Activated CD4-positive, alpha-beta memory T cell treated with anti-CD3 and anti-CD28 coated beads, Interleukin-2, amount 10 ng/mL, durations not matched to agents 7 days and 5 days (primary cell): ENCODE measurements at places on chromosomes 6 and 20. TPM values are rescaled to one million over a fixed set of nuclear protein-coding genes. Genes with fewer than 3 reads are reported as not detected.

Gene HRH3
- total RNA-seq, result not detected

Gene TTBK1
- total RNA-seq, result 0.30 TPM

Gene ACSS1
- 38.3 TPM for total RNA-seq

Gene SLC13A3
- not detected for total RNA-seq

Gene LY6G6D
- total RNA-seq, result not detected

Gene ZNF391
- 1.3 TPM for total RNA-seq

Gene NR2E1
- not detected for total RNA-seq

Gene VIP
- not detected for total RNA-seq

DNA sequence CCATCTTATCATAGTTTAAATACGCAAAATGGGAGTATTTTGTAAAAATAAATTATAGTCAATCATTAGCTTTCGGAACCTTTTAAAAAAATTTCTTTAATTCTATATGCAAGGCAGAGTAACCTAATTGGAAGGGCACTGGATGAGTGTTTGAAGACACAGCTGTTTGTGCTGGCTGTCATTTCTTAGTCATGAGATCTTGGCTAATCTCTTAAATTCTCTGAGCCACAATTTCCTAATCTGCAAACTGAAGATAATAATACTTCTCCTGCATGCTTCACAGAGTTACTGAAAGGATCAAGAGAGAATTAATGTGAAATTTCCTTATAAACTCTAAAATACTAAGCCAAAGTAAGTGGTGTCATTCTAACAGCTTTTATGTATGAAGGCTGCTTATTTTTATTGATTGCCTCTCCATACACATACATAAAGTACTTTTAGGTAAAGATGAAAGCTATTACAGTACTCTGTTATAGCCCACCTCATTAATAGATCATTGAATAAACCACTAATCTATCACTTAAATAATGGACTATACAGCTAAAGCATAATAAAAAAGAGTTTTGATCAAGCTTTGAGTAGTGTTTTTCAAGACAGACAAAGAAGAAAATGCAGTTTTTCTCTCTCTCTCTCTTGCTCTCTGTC lies 383.7 kb upstream of the IRAK1BP1 start:
- no peak overlapping the region for H3K4me3 ChIP-seq
- no peak for DNase-seq
- H3K4me1 ChIP-seq, result no peaks in the 10 kb centered on the region

DNA sequence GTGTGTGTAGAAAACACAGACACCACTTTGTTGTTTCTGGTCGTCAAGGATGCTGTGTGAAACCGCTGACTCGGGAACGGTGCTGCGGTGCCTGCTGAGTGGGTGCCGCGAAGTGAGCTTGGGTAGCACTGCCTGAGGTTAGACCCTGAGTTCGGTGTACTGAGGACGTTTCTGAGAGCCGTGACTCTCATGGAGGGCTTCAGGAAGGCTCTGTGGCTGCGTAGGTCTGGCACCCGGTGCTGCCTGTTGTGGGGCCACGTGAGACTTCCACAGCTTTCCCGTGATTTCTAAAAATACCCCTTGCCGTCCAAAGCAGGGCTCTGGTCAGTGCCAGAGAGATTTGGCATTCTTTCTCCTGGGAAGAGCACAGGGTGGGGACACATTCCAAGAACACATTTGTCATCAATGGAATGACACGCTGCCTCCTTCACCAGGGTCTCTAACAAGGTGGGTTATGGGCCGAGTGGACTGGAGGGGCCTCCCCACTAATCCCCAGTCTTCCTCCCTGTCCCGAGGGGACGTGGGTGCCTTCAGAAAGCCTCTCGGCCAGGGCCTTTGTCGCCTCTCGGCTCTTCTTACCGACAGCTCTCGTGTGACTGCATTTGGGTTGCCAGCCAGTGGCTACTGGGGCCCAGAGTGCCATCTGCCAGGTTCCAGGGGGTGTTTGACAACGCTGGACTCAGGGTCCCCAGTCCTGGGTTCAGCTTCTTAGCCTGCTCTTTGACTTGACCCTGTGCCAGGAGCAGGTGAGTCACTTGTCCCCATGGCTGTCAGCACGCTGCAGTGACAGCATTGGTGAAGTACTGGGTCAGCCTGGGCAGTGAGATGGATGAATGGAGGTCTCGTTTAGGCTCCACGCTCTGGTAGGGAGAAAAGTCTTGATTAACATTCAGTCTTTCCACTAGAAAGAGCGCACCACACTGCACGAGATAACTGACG lies 62.2 kb downstream of the SYNJ2 start:
- no peak overlapping the region for H3K27ac ChIP-seq
- H3K4me1 ChIP-seq, result peaks cover 54% of the 10 kb centered on the region
- no peaks in the 10 kb centered on the region for H3K27me3 ChIP-seq

- no peak for DNase-seq
- H3K27me3 ChIP-seq, result no peaks in the 10 kb centered on the region
- no peak overlapping the region for H3K4me3 ChIP-seq
These were observed 216.9 kb upstream of the ECI2 start for GRCh38 chr6:4352322-4352669.

GRCh38 chr6:39945626-39946025 lies 11.4 kb upstream of the MOCS1 start:
- no peaks in the 10 kb centered on the region for H3K36me3 ChIP-seq
- no peak overlapping the region for H3K4me3 ChIP-seq
- DNase-seq, result no peak
- no peak overlapping the region for H3K27ac ChIP-seq
- H3K4me1 ChIP-seq, result no peaks in the 10 kb centered on the region
- no peaks in the 10 kb centered on the region for H3K27me3 ChIP-seq

GRCh38 chr6:7413151-7413823 lies 23.7 kb downstream of the RIOK1 start:
- no peaks in the 10 kb centered on the region for H3K4me1 ChIP-seq
- H3K4me3 ChIP-seq, result no peak overlapping the region
- H3K36me3 ChIP-seq, result peaks cover 53% of the 10 kb centered on the region
- DNase-seq, result no peak
- no peaks in the 10 kb centered on the region for H3K27me3 ChIP-seq

DNA sequence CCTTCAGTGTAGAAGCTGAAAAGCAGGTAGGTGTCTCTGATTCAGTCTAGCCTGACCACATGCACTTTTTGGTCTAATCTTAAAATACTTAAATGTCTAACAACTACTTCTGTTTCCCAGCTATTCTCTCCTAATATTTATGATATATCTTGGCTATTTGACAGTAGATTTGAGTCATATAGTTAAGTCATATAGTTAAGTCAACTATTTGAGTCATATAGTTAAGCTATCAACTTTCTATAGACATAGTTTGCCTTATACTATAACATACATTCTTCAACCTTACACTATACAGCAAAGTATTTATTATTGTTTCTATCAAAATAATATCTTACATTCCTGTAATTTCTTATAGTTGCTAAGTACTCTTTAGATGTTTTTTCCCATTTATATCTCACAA lies 110.9 kb downstream of the GMDS start:
- no peak overlapping the region for H3K4me3 ChIP-seq
- no peaks in the 10 kb centered on the region for H3K27me3 ChIP-seq
- H3K4me1 ChIP-seq, result peaks cover 2% of the 10 kb centered on the region
- DNase-seq, result no peak
- H3K36me3 ChIP-seq, result no peaks in the 10 kb centered on the region

GRCh38 chr6:20444786-20445271 lies 43.1 kb downstream of the E2F3 start:
- H3K27ac ChIP-seq, result no peak overlapping the region
- no peak for DNase-seq
- no peaks in the 10 kb centered on the region for H3K27me3 ChIP-seq
- peaks cover 62% of the 10 kb centered on the region for H3K36me3 ChIP-seq

DNA sequence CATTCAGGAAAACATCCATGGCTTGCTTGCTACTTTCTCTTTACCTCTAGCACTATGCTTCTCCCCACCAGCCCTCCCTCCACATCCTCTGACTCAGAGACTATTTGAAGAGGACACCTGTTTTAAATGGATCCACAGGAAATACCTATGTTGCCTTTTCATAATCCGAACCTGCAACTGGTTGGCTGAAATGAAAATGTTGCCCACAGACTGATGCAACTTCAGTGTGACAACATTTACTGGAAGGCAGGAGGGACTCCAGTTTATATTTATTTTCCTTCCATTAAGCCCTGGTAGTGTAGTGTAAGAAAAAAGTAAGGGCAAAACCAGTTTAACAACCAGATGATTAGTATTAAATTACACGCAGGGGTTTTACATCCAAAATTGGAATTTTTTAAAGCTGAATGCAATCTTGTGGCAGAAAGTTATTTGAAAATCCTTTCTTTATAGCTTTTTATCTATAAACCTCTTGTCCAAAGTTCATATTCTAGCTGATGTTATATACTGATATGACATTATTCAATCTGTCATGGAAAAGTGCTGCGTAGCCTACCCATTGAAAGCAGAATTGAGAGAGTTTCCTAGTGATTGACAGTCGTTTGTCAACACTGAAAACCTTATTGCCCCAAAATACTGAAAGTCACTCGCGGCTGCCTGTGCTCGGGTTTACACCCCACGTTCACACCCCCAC lies 881 bp upstream of the AIG1 start:
- no peaks in the 10 kb centered on the region for H3K27me3 ChIP-seq
- peak overlapping the region; percentile 86 for H3K4me3 ChIP-seq
- H3K4me1 ChIP-seq, result peaks cover 27% of the 10 kb centered on the region
- H3K36me3 ChIP-seq, result peaks cover 3% of the 10 kb centered on the region

DNA sequence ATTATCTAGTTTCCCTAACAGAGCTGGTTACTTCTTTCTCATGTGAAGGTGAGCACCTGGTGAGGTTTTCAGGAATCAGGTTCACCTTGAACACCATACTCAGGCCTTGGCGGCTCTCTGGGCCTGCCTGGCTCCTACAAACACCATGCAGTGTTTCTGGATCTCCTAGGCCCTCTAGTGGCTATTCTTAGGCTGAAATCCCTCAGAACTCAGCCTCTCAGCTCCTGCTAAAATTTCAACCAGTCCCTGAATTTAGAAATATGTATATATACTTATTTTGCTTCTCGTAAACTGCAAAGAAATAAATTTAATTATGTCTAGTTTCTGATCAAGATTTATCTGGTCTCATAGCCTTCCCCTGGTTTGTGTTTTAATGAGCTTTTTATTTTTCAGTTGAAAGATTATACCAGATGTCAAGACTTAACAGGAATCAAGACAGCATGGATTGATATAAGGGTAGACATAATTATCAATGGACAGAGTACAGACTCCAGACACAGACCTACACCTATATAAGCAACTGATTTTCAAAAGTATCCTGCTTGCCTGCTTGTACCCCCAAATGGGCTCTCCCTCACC lies 55.9 kb downstream of the ANKEF1 start:
- no peaks in the 10 kb centered on the region for H3K36me3 ChIP-seq
- no peak overlapping the region for H3K27ac ChIP-seq
- no peaks in the 10 kb centered on the region for H3K4me1 ChIP-seq

- DNase-seq, result no peak
- H3K27me3 ChIP-seq, result no peaks in the 10 kb centered on the region
- H3K4me3 ChIP-seq, result no peak overlapping the region
- H3K36me3 ChIP-seq, result peaks cover 10% of the 10 kb centered on the region
These were observed 18.2 kb downstream of the ERGIC3 start for GRCh38 chr20:35560105-35560511.

- no peaks in the 10 kb centered on the region for H3K4me1 ChIP-seq
- H3K36me3 ChIP-seq, result no peaks in the 10 kb centered on the region
- H3K27ac ChIP-seq, result no peak overlapping the region
- H3K27me3 ChIP-seq, result no peaks in the 10 kb centered on the region
- no peak overlapping the region for H3K4me3 ChIP-seq
These were observed 34.7 kb upstream of the CTAGE9 start for GRCh38 chr6:131745476-131745875.
